ENCODE measurements at places on chromosomes 3 and 15.

DNA sequence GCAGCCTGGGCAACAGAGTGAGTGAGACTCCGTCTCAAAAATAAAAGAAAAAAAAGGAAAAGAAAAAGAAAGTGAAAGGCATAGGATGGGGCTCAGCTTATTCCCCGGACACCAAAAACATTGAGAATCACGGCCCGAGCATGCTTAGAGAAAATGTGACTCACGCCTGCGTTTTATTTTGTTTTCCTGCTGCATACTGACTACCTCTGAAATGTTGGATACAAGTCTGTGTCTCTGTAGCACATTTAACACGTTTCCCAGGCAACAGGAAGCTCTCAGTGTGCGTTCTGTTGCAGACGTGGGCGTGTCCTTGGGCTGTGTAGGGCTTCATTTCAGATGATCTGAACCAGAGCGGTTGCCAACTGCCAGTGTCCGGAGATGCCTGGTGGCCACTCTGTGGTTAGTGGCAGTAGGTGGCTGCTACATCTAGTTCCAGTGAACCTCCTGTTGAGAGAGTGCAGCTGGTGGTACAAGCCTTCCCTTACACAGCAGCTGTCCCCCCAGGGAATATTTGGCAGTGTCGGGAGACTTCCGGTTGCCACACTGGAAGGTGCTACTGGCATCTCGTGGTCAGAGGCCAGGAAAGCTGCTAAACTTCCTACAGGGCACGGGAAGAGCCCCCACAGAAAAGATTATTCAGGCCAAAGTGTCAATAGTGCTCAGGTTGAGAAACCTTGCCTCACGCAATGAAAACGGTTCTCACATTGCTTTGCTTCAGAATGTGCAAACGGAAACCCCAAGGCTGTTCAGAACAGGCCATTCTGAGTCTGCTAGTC lies 3.0 kb downstream of the SLC51A start:
- peak; percentile 82 for DNase-seq

DNA sequence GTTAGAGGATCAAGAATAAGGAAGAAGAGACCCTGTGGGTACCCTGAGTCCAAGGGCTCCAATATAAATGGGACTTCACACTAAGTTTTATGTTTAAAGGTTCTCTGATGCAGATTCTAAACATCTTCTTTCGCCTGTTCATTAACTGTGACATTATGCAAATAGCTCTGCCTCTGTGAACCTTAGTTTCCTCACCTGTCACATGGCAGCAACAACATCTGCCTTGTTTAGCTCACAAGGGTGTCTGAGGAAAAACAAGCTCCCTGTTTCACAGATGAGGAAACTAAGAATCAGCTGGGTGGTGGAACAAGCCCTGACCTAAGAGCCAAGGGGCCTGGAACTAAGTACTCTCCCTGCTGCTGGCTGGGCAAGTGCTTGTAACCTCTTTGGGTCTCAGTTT lies 40.8 kb downstream of the GOLGA6L1 start:
- DNase-seq: no peak

DNA sequence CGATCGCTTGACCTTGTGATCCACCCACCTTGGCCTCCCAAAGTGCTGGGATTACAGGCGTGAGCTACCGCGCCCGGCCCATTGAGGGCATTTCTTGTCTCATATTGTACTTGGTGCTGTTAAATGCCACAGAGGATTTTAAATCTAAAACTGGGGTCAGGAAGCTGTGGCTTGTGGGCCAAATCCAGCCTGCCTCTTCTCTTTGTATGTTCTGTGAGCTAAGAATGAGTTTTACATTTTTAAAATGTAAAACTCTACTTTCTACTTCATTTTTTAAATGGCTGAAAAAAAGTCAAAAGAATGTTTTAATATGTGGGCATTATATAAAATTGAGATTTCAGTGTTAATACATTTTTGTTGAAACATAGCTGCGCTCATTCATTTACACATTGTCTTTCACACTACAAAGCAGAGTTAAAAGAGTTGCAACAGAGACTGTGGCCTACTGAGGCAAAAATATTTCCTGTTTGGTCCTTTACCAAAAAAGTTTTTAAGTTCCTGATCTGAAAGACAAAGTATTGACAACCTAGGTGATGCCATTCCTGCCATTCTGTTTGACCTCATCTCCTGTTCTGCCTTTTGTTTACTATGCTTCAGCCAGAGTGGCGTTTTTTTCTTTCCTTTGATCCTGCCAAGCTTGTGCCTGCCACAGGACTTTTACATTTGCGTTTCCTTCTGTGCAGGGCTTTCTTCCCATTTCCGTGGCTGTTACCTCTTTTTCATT lies 50.4 kb downstream of the PDCD6IP start:
- DNase-seq: no peak

- DNase-seq: no peak
Observed at GRCh38 chr3:48190911-48191310, 2.7 kb upstream of the CDC25A start.

GRCh38 chr3:126416943-126417342 lies 22.2 kb downstream of the CFAP100 start:
- no peak for DNase-seq

DNA sequence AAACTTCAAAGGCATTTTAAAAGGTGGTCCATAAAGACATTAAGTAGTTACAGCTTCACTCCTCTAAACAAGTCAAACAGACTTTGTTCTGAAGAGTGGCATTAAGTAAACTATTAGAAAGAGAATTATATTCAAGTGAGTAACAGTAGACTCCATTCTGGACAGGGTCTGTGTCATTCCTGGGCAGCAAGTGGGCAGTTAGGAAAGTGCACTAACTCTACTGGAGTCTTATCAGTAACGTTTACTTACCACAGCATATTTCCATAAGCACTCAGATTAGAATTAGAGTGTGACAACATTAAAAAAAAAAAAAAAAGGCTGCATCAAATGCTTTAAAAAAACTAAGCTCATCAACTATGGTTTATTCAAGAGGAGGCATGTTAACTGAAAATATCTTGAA lies 10.6 kb downstream of the UBR1 start:
- no peak for DNase-seq

DNA sequence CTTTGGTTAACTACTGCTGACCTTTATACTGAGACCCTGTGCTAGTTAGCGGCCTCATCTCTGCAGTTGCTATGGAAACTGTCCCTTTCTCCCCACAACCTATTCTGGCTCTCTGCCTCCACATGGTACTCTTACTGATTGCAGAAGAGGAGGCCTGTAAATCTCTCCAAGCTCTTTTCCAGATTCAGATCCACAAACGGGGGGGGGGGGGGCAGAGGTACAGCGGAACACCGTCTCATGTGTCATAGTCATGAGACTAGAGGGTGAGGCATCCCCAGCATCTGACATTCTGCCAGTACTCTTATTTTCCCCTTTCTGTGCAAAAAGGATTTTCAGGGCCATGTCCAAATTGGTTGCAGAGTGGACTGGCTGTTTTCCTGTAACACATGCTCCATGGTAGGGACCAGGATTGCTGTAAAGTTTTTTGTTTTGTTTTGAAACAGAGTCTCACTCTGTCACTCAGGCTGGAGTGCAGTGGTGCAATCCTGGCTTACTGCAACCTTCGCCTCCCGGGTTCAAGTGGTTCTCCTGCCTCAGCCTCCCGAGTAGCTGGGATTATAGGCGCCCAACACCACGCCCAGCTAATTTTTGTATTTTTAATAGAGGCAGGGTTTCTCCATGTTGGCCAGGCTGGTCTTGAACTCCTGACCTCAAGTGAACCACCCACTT lies 8.3 kb upstream of the MAP1A start:
- DNase-seq: no peak

- no peak for DNase-seq
Observed at GRCh38 chr3:78004571-78004970, 964.7 kb downstream of the ROBO2 start.
